AG10803 (cell line): ENCODE measurements at places on chromosomes 5 and 9.

DNA sequence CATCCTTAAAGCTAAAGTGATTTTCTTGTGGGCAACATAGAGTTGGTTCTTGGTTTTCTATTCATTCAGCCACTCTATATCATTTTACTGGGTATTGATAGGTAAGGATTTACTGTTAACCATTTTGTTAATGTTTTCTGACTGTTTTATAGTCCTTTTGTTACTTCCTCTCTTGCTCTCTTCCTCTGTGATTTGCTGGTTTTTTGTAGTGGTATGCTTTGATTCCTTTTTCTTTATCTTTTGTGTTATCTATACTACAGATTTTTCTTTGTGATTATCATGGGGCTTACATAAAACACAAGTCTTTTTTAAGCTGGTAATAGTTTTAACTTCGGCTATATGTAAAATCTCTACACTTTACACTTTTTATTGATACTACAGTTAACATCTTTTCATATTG lies 43.3 kb downstream of the CREBRF start:
- no peak for DNase-seq

DNA sequence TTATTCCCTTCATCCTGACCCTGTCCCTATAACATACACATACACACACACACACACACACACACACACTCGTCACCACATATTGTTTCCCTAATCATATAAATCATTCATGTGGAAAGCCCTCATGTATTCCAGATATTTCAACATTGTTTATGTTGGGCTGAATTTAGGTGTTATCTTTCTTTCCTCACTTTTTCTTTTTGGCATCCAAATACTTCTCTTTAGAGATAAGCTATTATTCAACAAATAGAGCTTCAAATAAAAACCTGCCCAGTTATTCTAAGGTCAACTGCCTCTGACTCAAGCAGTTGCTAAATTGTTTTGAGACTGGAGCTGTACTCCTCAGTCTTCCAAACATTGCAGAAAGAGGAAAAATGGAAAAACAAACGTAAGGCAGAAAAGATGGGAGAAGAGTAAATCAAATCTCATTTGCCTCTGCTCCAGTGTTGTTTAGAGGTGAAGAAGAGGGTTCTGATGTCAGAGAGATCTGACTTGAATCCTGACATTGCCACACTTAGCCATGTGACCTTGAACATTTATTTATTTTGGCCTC lies 215.7 kb downstream of the GAS1 start:
- DNase-seq = peak; percentile 55

DNA sequence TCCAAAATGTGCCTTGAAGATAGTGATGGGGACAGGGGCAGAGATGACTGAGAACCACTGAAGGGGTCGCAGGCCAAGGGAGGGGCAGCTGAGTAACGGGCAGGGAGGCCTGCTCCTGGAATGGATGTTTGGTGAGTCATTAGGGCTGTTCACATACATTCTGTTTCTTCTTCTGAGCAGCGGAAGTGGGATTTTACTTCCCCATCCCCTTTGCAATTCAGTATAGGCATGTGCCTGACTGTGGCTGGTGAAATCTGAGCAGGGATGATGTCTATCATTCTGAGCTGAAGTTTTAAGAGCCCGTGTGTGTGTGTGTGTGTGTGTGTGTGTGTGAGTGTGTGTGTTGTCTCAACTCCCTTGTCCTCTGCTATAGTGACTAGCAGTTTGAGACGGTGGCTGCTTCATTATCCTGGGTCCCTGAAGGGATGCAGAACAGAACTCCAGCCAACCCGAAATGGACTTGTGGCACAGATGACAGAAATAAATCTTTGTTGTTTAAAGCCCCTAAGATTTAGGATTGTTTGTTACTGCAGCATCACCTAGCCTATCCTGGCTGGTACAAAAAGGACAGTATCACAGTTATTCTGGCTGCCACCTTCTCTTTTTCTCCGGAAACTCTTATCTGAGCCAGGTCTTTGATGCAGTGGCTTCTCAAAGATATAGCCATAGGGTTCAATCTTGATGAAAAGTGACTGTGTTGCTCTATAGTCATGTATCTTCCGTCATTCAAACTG lies 29.2 kb upstream of the TGFBI start:
- peak; percentile 79 for DNase-seq

DNA sequence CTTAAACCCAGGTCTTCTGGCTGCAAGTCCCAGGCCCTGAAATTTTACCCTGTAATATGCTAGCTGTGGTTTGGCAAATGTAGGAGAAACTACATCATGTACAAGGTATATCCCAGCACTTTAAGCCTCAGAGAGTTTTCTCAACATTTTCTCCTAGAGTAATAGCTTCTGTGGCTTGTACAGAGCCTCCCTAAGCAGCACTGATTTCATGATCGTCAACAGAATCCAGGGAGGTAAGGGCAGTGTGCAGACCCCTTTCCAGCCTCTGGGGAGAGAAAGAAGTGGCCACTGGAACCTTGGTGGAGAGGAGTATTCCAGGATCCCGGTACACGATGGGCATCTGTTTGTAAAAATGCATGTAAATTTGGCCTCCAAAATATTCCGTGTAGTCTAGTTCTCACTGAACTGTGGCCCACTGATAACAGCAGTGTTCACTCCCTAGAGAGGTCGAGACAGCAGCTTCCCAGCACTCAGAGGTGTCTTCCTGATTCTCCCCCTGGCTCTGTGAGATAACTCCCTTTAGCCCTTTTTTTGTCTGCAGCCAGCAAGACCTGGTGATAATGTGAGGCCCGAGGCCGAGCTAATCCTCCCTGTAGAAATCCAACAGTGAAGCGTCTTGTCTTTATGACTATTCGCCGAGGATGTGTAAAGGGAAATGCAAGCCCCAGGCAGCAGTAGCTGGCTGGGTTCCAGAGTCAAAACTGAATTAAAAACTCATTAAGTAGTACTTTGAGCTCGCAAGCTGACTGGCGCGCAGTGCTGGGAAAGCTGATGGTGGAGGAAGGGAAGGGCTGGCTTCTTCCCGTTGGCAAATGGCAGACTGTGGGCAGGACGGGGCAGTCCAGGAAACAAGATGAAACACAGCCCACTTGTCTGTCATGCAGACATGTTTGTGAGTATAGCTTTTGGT lies 59.0 kb downstream of the MAP1B start:
- peak; percentile 67 for DNase-seq

- no peak for DNase-seq
Observed at GRCh38 chr5:19880859-19881436, 107.1 kb downstream of the CDH18 start.

- DNase-seq = no peak
Observed at GRCh38 chr9:91360551-91361290, 997 bp downstream of the AUH start.

DNA sequence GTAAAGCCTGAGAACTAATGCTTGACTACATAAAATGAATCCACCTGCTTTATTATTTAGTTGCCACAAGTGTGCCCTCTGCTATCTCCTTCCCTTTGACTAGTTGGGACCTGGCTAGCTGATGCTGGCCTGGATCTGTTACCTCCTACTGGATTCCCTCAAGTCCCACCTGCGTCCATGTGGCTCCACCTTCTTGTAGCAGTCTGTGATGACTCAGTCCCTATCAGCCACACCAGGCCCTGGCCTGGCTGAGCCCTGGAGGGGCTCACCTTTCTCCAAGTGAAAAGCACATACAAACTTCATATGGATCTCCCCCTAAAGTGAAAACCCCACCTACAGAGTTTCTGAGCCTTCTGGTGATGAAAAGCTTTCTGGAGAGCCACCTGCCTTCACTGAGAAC lies 611.4 kb downstream of the SEMA5A start:
- DNase-seq = no peak

DNA sequence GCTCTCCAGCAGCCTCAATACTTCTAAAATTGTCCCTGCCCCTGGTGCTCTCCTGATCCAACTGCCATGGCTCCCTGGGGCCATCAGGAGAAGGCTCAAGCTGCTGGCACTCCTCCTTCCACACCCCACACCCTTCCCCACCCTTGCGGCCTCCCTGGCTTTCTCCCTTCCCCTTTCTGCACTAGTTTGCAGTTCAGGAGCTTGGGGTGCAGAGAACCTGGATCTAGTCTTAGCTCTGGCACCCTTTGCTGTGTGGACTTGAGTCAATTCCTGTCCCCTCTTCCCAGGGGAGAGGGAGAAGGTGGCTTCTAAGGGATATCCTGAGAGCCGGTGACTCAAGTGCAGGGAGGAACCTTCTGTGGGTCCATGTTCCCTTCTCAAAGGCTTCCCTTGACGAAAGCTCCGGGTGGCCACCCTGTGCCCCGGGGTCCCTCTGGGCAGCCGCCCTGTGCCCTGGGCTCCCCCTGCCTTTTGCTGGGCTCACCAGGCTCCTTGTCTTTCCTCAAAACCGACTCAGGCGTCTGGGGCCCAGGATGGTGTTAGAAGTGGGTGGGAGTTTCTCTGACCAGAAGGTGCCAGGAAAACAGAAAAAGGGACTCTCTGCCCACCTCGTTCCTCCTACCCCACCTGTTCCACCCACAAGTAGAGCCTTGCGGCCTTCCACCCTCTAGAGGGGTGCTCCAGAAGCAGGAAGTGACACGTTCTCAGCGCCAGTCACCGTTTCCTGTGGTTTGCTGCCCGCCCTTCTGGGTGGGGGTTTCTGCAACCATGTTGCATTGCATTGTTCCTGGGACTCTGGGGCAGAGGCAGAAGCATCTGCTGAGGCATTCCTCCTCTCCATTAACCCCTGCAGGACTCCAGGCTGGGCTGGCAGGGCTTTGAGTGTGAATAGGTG lies 15.0 kb downstream of the GLIPR2 start:
- peak; percentile 75 for DNase-seq

GRCh38 chr5:28374492-28374967 lies 1336.1 kb upstream of the CDH9 start:
- DNase-seq = no peak

- DNase-seq = peak; percentile 36
Observed at GRCh38 chr5:100430268-100431195, 104.6 kb upstream of the FAM174A start.

DNA sequence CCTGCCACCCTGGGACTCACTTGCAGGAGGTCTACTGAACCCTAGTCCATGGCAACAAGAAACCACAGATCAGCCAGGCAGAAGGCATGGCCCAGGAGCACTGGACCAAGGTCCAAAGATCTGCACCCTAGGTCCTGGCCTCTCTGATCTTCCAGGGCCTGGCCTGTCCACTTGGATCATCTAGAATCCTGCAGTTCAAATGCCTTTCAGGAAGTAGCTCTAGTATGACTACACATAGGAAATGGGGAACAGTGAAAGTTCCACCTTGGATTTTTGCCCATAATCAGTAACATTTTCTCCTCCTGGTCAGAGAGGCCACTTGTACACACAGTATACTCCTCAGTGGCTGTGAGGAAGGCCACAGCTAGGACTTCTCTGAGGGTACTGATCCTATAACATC lies 11.5 kb downstream of the ANXA6 start:
- DNase-seq = no peak

DNA sequence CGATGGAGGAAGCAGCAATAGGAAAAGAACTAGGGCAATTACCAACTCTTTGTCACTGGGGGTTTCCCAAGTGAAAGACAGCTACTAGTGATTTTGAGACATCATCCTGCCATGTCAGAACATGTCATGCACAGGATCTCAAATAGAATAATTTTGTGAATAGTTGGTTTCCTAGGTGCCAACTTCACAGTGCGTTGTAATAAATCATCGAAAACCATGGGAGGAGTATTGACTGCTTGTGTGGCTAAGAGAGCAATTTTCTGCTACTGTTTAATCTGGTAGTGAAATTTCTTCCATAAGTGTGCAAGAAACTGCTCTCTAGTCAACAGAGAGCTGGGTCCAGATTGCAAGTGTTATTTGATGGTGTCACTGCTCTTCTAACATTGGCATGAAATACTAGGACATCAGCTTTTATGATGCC lies 168.6 kb downstream of the NNT start:
- DNase-seq = no peak

DNA sequence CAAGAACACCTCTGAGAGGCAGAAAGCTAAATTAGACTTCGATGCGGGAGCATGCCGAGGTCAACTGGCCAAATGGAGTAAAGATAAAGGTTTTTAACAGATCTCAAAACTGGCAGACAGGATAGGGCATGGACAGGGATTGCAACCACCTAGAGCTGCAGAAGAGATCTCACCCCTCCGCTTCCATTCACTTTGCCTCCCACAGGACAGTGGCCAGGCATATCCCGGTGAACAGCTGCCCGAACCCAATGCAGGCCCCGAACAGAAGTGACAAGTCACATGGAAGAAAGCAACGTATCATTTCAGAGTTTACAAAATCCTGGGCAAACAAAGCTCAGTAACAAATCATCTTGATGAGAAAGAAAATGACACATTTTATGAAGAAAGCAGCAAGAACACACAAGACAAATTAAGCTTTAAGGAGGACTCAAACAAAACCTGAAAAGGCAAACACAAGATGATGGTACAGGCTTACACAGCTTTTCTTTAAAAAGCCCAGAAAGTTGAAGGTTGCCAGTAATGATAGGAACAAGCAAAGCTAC lies 18.4 kb downstream of the RNF130 start:
- DNase-seq = no peak

- no peak for DNase-seq
Observed at GRCh38 chr5:109141222-109142200, 268.3 kb downstream of the PJA2 start.

DNA sequence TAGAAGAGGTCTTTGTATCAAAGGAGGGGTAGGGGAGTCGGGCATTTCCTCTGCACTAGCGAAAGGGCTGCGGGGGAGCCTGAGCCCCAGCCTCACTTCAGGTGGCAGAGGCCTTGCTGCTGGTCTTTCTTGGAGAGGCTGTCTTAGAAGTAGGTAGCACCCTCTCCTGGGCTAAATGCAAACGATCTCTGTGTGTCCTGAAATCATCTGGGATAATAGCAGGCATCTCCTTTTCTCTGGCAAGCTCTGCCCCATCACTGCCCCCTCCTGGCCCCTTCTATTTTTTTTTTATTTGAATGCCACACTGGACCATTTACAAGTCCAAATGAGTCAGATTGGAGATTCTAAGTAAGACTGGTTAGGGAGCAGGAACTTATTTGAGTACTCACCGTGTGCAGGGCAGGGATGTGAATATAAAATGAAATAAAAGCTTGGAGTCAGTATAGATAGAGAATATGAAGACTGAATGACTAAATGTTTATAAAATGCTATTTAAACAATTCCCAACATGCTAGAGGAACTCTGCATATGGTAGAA lies 137.1 kb downstream of the FGF1 start:
- peak; percentile 95 for DNase-seq

GRCh38 chr5:103232393-103232999 lies 26.1 kb upstream of the MACIR start:
- DNase-seq = peak; percentile 47

GRCh38 chr5:172798422-172799215 lies 27.6 kb upstream of the DUSP1 start:
- peak; percentile 92 for DNase-seq

GRCh38 chr5:150801117-150801927 lies 22.8 kb downstream of the SMIM3 start:
- peak; percentile 72 for DNase-seq

DNA sequence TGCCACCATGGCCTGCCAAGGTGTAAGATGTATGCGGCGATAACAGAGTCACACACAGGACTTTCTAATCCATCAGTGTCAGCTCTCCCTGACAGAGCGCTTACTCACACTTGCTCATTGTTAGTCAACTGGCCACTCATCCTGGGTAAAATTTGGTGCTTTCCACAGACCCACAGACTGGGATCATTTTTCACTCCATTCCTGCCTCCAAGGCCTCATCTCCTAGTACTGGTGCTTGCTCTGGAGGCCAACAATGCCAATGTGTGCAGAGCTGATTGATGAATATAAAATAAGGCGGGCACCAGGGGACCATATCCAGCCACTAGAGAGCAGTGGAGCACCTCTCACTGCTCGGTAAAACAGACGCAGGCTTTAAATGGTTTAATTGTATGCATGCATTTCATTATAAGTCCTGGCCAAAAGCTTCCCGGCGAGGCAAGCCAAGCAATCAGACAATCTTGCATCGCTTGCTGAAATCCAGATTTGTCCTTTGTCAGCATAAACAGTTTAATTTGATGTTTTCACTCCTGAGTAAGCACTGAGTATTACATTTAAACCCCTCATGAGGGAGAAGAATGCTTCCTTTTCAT lies 22.3 kb downstream of the PSMB7 start:
- peak; percentile 83 for DNase-seq
